Left renal pelvis (tissue), 4 donors: ENCODE measurements at places on chromosomes 2 and 18. TPM values are rescaled to one million over a fixed set of nuclear protein-coding genes. Genes with fewer than 3 reads are reported as not detected.

The AKAIN1 gene
- polyA plus RNA-seq, result not detected

The ASIC4 gene
- 0.37 TPM for polyA plus RNA-seq

GRCh38 chr18:60060578-60060977, 160.8 kb downstream of the PMAIP1 start:
- DNase-seq, result no peak

DNA sequence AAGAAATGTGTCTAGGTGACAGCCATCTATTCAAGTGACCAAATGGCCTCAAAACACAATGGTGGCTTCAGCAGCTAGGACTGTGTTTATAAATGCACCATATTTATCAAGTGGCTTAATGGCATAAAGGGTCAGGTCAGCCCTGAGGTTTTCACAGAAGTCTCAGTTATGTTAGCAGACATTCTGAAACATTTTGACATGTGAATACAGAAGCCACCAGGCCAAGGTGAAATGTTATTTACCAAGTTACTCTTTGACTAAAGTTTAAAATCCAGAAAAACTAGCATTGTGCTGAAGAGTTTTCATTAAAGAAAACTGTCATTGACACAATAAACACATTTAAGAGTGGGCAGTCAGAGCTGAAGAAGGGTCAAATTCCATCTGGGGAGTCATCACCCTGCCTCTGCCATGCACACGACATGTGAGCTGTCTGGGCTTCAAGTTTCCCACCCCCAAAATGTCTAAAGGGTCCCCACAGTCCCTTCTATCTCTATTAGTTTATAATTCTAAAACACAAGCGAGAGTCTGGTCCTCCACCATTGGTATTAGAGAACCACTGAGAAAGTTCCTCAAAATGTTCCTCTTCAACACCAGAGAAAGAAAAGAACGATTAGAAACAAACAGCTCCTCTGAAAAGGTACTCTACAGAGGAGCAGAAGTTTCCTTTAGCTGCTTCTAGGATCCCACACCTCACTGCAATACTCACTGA, 77.5 kb upstream of the FZD5 start:
- DNase-seq, result no peak

The EIF4E2 gene
- 96.4 TPM for polyA plus RNA-seq

DNA sequence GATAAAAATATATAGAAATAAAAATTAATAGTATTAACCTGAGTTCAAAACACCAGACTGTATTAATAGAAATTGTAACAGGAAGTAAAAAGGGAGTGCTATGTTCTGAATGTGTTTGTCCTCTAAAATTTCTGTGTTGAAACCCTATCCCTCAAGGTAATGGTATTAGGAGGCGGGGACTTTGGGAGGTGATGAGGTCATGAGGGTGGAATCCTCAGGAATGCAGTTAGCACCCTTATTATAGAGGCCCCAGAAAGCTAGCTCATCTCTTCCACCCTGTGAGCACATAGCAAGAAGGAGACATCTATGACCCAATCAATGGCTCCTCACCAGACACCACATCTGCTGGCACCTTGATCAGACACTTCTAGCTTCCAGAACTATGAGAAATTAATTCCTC, 124.5 kb downstream of the CMPK2 start:
- DNase-seq, result no peak

- no peak for DNase-seq
Observed at GRCh38 chr2:44684559-44684958, 256.9 kb upstream of the SIX3 start.

DNA sequence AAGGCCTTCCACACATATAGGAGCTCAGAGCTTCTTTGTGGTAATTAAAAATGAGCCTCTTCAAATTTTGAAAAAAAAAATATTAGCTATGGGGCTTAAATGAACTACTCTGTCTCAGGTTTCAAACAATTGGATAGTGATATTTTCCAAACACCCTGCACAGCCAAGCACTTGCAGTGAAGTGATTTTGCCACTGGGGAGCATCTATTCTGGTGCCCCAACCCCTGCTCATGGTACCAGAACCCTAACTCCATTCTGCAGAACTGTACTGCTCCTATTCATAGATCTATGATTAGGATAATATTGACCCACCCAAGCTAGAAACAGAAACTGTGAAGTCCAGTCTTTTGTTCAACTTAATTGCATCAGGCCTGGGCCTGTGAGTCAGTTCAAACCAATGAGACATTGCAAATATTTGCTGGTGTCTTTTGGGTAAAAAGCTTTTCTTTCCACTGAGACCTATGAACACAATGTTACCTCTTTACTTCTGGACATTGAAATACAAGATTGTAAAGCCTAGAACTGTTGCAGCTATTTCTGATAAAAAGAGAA, 324.0 kb downstream of the GALNT13 start:
- no peak for DNase-seq

DNA sequence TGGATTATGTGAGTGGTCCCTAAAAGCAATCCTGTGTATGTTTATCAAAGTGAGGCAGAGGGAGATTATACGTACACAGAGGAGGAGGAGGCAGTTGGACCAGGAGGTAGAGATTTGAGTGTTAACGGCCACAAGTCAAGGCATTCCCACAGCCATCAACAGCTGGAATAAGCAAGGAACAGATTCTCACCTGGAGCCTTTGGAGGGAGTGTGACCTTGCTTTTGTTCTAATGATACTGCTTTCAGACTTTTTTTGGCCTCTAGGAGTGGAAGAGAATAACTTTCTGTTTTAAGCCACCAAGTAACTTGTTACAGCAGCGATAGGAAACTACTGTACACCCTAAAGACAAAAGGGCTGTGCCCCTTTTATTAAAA, 18.1 kb downstream of the LCLAT1 start:
- DNase-seq, result no peak

GRCh38 chr2:48415836-48416515, 114.0 kb upstream of the STON1 start:
- no peak for DNase-seq
